ENCODE measurements at places on chromosomes 3 and 15. TPM values are rescaled to one million over a fixed set of nuclear protein-coding genes. Genes with fewer than 3 reads are reported as not detected.
A peak's percentile ranks its signal among the peaks of the same experiment; 100 is the strongest.

- DNase-seq: no peak
These were observed 417.7 kb downstream of the LPP start for GRCh38 chr3:188571531-188572095.

GRCh38 chr3:32990116-32990515, 38.7 kb downstream of the CCR4 start:
- no peak for DNase-seq

DNA sequence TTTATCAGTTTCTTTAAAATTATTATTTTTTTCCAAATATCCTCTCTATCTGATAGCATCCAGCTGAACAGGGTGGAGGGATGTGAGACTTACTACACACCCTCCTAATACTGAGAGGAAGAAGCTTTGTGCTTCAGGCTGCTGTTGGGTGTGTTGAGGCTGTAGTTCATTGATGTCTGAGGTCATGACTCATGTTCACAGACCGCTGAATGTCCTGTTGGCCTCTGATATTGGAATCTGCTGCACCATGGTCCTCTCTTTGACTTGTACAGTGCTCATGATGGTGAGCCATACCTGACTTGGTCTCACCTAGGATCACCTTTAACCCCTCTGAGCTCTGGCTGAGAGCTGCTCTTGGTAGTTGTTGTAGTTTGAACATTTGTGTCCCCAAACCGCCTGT, 302.9 kb downstream of the SATB1 start:
- DNase-seq: no peak

- peak; percentile 26 for DNase-seq
These were observed 1.2 kb downstream of the TWF2 start for GRCh38 chr3:52237657-52238172.

ZPLD1 gene
- polyA plus RNA-seq: not detected
